ENCODE measurements at places on chromosomes 13 and 19.

- no peak for DNase-seq
These were observed 227.5 kb downstream of the DCT start for GRCh38 chr13:94251831-94252608.

- DNase-seq: no peak
These were observed 400.2 kb downstream of the KCNRG start for GRCh38 chr13:50415428-50415827.

GRCh38 chr13:95019886-95020285, 281.4 kb downstream of the ABCC4 start:
- DNase-seq: no peak

- no peak for DNase-seq
These were observed 1551.1 kb downstream of the EFNB2 start for GRCh38 chr13:104984296-104984818.

DNA sequence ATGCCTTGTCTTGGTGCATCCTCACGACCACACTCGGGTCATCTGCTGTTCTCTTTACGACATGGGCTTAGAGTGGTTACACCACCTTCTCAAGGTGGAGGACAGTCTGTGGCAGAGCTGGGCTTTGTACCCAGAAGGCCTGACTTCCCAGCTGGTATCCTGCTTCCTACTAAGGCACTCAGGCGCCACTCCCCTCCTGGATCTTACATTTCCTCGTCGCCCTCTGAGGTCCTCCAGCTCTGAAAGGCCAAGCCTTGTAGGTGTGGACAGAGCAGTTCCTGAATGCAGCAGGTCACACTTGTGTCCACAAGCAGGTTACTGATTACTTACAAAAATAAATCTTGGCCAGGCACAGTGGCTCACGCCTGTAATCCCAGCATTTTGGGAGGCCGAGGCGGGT, 11.9 kb downstream of the SYCE2 start:
- no peak for DNase-seq
